ENCODE measurements at places on chromosomes 12 and 14.
A peak's percentile ranks its signal among the peaks of the same experiment; 100 is the strongest.

GRCh38 chr12:76144245-76144549 lies 59.7 kb upstream of the NAP1L1 start:
- DNase-seq = peak; percentile 35

- DNase-seq = no peak
Measured at GRCh38 chr12:93722835-93723567, 45.8 kb downstream of the CRADD start.

GRCh38 chr12:117966511-117966910 lies 2.3 kb downstream of the KSR2 start:
- DNase-seq = no peak

GRCh38 chr12:2366711-2367110 lies 313.9 kb downstream of the CACNA1C start:
- DNase-seq = no peak

GRCh38 chr12:569803-570434 lies 93.3 kb downstream of the NINJ2 start:
- DNase-seq = peak; percentile 89

DNA sequence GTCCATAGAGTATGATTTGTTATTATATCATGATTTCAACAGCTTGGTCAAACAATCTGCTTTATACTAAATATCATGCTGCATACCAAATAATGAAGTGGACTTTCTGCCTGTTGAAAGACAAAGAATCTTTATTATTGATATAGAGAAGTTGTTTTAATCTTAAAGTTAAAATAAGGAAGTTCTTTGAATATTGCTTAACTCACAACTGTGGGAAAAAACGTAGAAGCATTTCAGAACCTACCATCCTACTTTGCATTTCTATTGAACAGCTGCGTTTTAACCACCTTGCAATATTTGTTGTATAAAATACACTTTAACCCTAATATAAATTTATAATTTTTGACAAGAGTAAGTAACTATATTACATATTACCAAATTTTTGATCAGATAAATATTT lies 22.9 kb upstream of the ARL1 start:
- no peak for DNase-seq

GRCh38 chr12:120562906-120563305 lies 18.3 kb downstream of the POP5 start:
- DNase-seq = no peak
